ENCODE measurements at places on chromosomes 5 and 9.

GRCh38 chr9:130396581-130396980 lies 48.2 kb upstream of the ASS1 start:
- H3K27me3 ChIP-seq, result peaks cover 47% of the 10 kb centered on the region
- no peaks in the 10 kb centered on the region for H3K36me3 ChIP-seq
- no peak overlapping the region for H3K27ac ChIP-seq
- H3K4me3 ChIP-seq, result no peak overlapping the region
- no peaks in the 10 kb centered on the region for H3K4me1 ChIP-seq

DNA sequence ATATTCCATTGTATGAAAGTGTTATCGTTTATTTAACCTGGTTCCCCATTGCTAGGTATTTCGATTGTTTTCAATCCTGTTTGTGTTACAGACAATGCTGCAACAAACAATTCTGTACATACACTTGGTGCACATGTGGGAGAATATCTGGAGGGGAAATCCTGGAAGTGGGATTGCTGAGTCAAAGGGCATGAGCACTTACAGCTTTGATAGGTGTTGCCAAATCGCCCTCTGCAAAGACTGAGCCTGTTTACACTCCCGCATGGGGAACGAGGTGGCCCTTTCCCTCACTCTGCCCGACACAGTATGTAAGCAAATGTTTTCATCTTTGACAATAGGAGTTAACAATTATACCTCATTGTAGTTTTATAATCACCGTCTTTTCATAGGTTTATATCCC lies 66.2 kb downstream of the PDE6A start:
- H3K4me3 ChIP-seq, result no peak overlapping the region
- no peaks in the 10 kb centered on the region for H3K36me3 ChIP-seq

DNA sequence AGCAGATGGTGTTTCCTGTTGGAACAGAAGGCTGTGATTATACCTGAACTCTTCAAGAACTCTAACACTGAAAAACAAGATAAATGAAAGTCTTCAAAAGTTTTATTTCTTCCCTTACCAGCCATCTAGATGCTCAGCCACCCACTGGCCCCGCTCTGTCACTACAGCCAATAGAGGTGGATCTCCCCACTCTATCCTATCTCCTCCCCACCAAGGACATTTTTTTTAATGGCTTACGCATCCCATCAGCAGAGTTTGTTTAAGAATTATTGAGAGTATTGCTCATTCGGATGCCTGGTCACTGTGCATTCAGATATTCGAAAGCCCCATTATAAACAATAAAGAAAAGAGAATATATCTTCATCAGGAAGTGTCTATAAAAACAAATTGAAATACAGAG lies 159.4 kb downstream of the RASEF start:
- no peak overlapping the region for H3K27ac ChIP-seq
- H3K4me1 ChIP-seq, result no peaks in the 10 kb centered on the region
- H3K4me3 ChIP-seq, result no peak overlapping the region
- H3K36me3 ChIP-seq, result no peaks in the 10 kb centered on the region

- DNase-seq, result no peak
- no peak overlapping the region for H3K4me3 ChIP-seq
- H3K4me1 ChIP-seq, result peaks cover 27% of the 10 kb centered on the region
- no peaks in the 10 kb centered on the region for H3K36me3 ChIP-seq
- H3K27ac ChIP-seq, result peak overlapping the region; percentile 37
Observed at GRCh38 chr5:52743012-52743411, 44.7 kb upstream of the ITGA1 start.

DNA sequence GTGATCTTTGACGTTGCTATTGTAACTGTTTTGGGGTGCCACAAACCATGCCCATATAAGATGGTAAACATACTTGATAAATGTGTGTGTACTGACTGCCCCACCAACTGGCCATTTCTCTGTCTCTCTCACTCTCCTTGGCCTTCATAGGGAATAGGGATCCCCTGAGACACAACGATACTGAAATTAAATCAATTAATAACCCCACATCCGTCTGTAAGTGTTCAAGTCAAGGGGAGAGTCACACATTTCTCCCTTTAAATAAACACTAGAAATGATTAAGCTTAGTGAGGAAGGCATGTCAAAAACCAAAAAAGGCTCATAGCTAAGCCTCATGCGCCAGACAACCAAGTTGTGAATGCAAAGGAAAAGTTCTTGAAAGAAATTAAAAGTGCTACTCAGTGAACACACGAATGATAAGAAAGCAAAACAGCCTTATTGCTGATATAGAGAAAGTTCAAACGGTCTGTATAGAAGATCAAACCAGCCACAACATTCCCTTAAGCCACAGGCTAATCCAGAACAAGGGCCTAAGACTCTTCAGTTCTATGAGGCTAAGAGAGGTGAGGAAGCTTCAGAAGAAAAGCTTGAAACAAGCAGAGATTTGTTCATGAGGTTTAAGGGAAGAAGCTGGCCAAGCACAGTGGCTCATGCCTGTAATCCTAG lies 111.1 kb downstream of the UGCG start:
- no peak for DNase-seq
- no peaks in the 10 kb centered on the region for H3K27me3 ChIP-seq
- no peak overlapping the region for H3K4me3 ChIP-seq
- peaks cover 21% of the 10 kb centered on the region for H3K4me1 ChIP-seq

DNA sequence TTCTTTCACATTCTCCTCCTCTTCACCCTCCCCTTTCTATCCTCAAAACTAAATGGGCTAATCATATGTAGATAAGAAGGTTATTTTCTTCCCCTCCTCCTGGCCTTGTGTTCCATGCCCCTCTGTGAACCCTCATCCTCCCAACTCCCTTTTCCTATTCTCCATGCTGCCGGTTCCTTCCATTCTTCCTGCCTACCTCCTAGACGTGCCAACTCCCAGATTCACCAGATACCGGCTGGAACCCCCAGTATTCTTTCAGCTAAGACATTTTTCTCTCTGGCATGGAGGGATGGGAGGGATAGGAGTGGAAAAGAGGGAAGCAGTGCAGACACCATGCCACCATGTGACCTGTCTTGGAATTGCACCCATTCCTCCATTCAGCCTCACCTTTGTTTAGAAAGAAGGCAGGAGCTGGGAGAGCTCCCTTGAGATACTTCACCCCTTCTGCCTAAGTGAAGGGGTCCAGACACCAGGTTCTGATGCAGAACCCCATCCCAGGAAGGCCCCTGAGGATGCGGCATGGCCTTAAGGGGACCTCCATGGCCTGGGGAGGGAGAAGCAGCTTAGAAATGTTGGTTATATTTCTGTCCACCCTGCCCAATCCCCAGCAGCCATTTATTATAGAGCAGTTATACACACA lies 4.8 kb downstream of the DNAJB5 start:
- no peak overlapping the region for H3K4me3 ChIP-seq
- peaks cover 18% of the 10 kb centered on the region for H3K36me3 ChIP-seq
- H3K27me3 ChIP-seq, result no peaks in the 10 kb centered on the region
- no peak for DNase-seq
- H3K27ac ChIP-seq, result peak overlapping the region; percentile 90
- H3K4me1 ChIP-seq, result peaks cover 7% of the 10 kb centered on the region

DNA sequence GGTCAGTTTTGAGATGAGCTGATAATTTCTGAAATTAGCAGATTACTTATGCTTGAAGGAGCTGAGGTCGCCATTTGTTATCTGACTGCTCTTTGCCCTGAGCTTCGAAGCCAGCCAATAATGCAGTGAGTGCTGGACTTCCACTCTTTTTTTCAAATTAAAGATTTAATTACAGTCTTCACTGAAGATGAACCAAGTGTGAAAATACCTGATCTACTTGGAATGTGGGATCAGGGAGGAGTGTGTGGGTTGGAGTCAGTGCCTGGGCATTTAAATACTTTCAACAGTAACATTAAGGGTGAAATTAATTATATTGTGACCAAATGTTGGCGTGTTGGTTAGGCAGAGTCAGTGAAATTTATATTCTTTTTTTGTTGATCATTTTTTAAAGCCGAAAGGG lies 23.9 kb upstream of the DMRT3 start:
- no peak for DNase-seq
- no peaks in the 10 kb centered on the region for H3K27me3 ChIP-seq
- no peak overlapping the region for H3K4me3 ChIP-seq

- DNase-seq, result no peak
- H3K36me3 ChIP-seq, result no peaks in the 10 kb centered on the region
- peaks cover 5% of the 10 kb centered on the region for H3K4me1 ChIP-seq
- no peaks in the 10 kb centered on the region for H3K27me3 ChIP-seq
Observed at GRCh38 chr9:113907282-113907681, 31.2 kb downstream of the ZNF618 start.

GRCh38 chr5:149793256-149793550 lies 63.1 kb downstream of the PPARGC1B start:
- no peaks in the 10 kb centered on the region for H3K4me1 ChIP-seq
- no peaks in the 10 kb centered on the region for H3K27me3 ChIP-seq
- no peak overlapping the region for H3K4me3 ChIP-seq
- no peak for DNase-seq

DNA sequence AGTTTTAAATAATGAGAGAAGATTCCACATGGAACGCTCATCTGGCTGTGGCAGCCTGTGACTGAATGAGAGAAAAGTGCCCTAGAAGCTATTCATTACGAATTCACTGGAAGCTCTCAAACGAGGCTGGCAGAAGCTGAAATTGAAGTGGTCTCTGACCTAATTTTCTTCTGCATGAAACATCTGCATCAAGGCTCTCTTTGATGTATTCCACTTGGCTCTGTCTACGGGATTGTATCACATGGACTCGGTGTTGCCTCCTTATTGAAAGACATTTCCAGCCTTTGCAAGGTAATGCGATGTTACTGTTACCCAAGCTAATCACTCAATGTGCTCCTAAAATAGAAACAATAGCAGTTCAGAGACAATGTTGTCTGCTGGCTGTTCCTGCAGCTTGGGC lies 246.9 kb upstream of the ZNF462 start:
- DNase-seq, result no peak
- no peaks in the 10 kb centered on the region for H3K36me3 ChIP-seq
- H3K4me3 ChIP-seq, result no peak overlapping the region
- H3K4me1 ChIP-seq, result no peaks in the 10 kb centered on the region

DNA sequence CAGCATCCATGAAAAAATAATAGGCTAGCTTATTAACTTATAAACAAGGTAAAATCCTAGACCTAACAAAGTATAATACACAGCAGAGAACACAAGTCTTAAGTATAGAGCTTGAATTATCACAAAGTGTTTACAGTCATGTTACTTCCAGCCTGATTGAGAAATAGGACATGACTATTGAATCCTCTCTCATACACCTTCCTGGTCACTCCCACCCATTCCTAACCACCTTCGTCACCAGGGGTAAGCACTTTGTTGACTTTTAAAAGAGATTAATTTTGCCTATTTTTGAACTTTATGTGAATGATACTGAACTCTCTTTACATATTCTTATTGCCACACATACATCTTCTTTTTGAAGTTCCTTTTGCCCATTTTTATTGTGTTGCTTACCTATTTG lies 325.8 kb downstream of the PJA2 start:
- H3K27ac ChIP-seq, result no peak overlapping the region
- no peaks in the 10 kb centered on the region for H3K4me1 ChIP-seq
- H3K4me3 ChIP-seq, result no peak overlapping the region
- H3K27me3 ChIP-seq, result no peaks in the 10 kb centered on the region
- no peak for DNase-seq

- DNase-seq, result no peak
- no peaks in the 10 kb centered on the region for H3K27me3 ChIP-seq
- peaks cover 25% of the 10 kb centered on the region for H3K4me1 ChIP-seq
- H3K36me3 ChIP-seq, result no peaks in the 10 kb centered on the region
- no peak overlapping the region for H3K27ac ChIP-seq
Observed at GRCh38 chr5:143025376-143025775, 255.2 kb downstream of the ARHGAP26 start.

Measured in spleen (tissue), 13 donors.